ENCODE measurements at places on chromosomes 7 and 10.

- DNase-seq: no peak
These were observed 9.1 kb downstream of the COL13A1 start for GRCh38 chr10:69810675-69811397.

DNA sequence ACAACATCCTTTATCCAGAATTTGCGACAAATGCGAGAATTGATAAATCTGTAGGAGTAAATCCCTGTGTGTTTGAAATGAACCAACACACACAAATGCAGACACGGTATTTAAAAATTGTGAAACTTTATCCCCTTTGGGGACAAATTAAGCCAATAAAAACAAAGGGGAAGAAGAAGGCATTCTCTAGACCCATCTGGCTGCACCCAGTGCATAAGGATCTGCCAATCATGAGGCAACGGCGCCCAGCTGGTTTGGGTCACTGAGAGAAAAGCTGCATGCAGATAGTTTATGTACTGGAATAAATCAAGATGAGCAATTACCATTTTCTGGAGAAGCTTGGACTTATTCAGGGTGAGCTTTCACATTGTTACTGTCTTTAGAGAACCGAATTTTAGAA is 45.7 kb downstream of the VAX1 start:
- no peak for DNase-seq

- no peak for DNase-seq
These were observed 879.1 kb upstream of the C7orf33 start for GRCh38 chr7:147711447-147711846.

- no peak for DNase-seq
These were observed 45.2 kb downstream of the WIPF3 start for GRCh38 chr7:29851487-29851886.

DNA sequence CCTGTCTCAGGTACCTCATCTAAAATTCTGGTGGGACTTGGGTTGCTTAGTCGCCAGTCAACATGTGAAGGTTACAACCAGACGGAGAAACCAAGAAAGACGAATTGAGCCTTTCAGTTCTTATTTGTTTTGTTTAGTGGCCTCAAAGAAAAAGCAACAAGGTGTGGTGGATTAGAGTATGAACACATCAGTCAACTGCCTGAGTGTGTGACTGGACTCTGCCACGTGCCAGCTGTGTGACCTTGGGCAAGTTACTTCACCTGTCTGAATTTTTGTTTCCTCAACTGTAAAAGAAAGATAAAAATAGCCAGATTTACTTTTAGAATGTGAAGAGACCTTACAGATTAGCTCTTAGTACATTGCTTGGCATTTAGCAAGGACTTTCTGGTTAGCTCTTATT is 259.2 kb downstream of the CREB5 start:
- no peak for DNase-seq

DNA sequence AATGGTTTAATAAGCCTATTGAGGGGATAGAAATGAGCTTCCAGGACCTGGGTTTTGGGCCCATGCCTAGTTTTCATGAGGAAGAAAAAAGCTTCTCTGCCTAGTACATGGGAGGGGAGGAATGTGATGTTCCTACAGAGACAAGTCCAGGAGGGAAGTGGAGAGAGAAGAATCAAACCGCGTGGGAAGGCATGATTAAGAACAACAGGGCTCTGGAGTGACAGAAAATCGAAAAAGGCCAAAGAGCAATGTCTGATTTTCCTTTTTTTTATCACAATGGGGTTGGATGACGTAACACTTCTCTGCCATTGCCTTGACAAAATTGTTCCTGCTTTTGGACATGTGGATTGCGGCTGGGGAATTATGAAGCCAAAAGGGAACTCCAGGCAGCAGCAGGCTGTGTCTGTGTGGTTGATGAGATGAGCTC is 258.6 kb downstream of the CXCL12 start:
- DNase-seq: no peak

DNA sequence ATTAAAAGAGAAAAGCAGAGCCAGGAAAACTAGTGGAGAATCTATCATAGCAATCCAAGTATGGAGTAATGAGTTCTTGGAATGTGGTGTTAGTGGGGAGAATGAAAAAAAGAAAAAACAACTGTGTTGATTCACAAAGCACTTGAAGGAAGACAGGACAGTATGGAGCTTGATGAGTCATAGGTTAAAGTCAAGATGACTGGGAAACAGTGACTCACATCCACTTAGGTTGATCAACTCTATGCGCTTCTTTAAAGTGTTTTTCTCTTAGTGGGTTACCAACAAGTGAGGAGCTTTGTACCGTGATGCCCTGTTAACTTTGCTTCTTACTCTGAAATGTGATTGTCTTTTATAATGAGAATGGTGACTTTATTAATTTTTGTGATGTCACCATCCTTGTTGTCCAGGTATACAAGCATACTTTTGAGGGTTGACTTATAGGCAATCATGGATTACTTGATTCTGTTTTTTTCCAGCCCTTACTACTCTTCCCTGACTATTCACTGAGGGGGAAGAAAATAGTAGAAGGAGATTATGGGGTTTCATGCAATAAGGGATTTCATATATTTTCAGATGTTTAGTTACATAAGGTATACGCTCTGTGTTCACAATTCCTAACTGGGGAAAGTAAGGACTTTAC is 32.1 kb upstream of the MDFIC start:
- peak; percentile 64 for DNase-seq

DNA sequence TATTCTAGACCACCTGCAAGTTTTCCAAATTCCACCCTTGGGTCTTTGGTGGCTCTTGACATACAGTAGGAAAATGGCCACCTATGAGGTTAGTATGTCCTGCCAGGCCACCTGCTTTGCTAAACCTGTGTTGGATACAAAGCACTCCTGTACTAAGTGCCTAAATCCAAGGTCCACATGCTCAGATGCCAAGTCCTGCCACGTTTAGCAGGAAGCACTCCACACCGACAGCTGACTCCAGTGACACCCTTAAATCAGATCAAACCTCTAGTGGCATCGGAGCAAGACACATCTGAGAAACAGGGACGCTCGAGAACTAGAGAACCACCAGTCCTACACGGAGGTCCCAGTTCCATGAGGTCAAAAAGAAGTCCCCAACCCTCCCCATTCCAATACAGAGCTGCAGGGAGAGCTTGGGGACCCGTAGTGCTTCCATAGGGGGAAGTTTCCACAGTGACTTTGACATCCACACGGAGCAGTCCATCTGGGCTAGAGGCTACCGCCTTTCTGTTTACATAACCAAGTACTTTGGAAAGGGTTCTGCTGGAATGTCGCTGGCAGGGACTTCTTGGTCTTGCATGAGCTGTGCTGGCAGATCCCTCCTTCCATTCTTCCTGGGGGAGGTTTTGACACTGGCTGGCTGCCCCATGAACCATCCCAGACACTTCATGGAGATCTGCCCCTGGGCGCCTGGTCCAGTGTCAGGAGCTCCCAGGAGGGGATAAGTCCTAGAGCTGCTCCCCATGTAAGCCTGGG is 290.6 kb downstream of the PRPF18 start:
- no peak for DNase-seq

- DNase-seq: no peak
These were observed 568.8 kb downstream of the POM121L12 start for GRCh38 chr7:53604201-53604600.

GRCh38 chr7:84107259-84107658 is 87.3 kb downstream of the SEMA3A start:
- DNase-seq: no peak

DNA sequence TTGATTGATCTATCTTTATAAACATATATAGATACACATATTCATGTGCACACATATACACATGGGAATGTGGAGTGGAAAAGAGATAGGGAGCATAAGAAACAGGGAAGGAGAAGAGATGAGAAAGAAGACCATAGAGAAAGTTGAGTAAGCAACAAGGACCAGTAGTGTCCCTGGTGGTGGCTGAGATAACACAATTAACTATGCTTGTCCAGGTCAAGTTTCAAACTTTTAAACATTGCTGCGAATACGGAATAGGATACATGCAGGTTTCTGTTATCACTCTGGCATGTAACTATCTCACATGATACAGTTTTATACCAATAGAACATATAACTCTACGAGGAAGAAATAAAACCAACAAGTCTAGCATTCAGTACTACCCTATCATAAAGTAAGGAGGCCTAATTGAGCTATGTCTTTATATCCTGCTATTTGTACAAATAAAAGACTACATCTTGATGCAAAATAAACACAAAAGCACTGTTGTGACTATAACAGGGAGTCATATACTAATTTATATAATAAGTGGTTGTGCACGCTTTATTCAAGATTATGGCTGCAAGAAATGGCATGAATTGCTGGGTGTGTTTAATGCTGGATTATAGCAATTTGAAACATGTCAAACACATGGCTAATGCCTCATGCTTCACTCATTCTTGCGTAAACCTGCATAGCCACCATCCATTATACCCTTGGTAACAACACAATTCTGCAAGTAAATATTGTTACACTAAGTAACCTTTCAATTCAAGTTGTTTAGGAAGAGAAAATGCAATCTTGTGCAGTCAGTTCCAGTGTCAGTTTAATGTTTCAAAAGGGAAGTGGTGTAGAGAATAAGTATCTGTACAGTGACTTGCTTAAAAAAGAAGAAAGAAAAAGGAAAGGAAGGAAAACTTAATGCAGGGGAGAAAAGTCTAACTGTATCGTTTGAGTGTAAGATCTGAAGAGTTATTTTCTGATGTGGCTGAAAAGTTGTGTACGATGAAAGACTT is 8.2 kb downstream of the FOXP2 start:
- DNase-seq: no peak

DNA sequence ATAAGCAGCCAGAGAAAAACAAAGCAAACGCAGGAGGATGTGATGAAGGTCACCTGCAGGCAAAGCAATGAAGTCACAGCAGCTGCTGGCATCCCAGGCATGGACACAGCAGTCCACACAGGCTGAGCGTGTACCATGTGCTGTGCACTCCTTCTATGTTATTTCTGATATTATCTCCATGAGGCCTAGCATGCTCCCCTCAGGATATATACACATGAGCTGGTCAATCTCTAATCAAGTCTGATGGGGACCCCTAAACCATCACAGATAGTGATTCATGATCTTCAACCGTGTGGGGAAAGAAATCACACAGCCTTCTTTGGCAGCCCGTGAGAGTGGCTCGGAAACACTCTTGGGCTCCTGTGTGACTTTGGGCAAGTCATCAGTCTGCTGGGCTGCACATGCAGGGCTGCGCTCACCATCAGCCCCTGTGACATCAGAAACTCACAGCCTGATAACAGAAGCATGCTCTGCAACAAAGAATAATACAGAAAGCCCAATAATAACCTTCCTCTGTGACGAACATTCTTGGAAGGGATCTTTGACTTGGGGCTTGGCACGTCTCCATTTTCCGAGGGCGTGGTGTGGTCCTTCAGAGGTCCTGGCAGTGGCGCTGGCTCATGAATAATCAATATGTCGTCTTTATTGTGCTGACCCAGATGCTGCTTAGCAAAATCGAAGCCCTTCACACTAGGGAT is 83.0 kb upstream of the ATP6V0A4 start:
- DNase-seq: no peak

DNA sequence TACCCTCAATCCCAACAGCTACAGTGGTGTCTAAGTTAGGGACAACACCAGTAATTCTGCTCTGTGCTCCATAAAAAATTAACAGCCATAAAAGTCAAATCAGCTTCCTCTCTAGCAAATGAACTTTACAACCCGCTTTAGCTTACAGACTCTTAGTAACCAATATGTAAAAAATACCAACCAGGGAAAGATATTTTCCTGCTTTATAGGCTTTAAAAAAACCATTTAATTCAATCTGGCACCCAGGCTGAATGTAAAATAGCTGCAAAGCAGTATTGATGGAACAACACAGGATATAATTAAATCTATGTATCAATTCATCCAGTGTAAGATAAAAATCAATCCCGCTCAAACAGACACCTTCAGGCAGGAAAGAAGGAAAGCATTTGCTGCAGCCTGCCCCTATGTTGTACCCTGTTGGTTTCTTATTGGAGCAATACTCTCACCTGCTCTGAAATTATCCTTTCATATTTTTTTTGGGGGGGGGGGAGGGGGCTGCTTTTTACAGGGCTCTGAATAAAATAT is 98.6 kb downstream of the NXPH1 start:
- no peak for DNase-seq

GRCh38 chr10:131872011-131872826 is 28.6 kb upstream of the PPP2R2D start:
- DNase-seq: no peak

GRCh38 chr10:8048281-8049008 is 6.0 kb upstream of the GATA3 start:
- DNase-seq: no peak

DNA sequence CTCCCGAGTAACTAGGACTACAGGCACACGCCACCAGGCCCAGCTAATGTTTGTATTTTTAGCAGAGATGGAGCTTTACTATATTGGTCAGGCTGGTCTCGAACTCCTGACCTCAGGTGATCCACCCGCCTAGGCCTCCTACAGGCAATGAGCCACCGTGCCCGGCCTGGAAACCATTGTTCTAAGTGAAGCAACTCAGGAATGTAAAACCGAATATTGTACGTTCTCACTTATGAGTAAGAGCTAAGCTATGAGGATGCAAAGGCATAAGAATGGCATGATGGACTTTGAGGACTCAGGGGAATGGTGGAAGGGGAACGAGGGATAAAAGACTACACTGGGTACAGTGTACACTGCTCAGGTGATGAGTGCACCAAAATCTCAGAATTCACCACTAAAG is 235.1 kb upstream of the AUTS2 start:
- no peak for DNase-seq

GRCh38 chr7:128841921-128842673 is 11.9 kb downstream of the FLNC start:
- DNase-seq: peak; percentile 73

DNA sequence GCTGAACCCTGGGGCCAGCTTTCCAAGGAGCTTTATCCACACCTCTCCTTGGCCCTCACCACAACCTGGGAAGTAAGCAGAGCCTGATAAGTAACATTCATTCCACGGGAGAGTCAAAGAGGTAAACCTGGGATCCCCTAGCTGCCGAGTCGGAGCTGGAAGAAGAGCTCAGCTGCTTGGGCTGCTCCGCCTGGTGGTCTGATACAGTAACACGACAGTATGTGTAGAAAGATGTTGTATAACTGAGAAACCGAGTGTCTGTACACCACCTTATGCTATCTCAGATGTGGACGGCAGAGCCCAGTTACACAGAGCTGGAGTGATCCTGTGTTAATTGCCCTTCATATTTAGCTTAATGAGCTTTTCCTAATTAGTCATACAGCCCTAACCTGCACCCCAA is 151.3 kb upstream of the KMT2E start:
- DNase-seq: peak; percentile 61

DNA sequence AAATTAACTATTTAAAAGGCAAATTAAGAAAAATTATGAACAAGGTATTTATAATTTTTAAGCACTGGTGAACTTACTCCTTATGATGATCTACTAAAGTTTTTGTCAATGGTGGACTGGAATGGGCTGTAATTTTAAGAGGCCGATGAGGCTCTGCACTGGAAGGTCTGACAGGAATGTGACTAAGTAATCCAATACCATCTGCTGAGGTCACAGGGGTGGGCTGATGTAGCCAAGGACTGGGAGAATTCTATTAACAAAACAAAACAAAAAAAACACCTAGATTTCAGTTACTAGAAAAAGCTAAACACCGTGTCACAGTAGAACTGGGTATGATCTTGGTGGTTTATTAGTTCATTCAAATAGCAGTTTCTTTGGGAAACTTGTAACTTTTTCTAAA is 75.9 kb downstream of the NRBF2 start:
- DNase-seq: peak; percentile 66
